Astrocyte of the cerebellum (primary cell): ENCODE measurements at places on chromosomes 16 and 17.
A peak's percentile ranks its signal among the peaks of the same experiment; 100 is the strongest.

GRCh38 chr16:86664522-86665318 lies 86.4 kb downstream of the FOXL1 start:
- peak; percentile 60 for DNase-seq

GRCh38 chr16:6600167-6600566 lies 732.5 kb upstream of the RBFOX1 start:
- no peak for DNase-seq

DNA sequence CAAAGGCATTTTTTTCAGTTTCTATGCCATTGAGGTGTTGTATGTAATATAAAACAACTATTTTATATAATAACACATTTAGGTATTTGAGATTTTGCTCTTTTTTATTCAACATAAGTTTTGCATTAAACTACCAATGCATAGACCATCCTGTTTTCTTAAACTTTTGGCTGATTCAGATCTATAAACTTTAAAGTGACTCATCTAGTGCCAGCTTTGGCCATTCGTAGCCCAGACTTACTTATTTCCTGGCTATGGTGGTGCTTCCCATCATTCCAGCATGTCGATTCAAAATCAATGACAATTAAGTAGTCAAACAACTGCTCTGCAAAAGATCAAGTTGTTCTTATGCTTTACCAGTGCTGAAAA lies 3.1 kb downstream of the ERI2 start:
- DNase-seq = no peak

- DNase-seq = peak; percentile 69
Measured at GRCh38 chr17:31216031-31216751, 80.8 kb downstream of the OMG start.

DNA sequence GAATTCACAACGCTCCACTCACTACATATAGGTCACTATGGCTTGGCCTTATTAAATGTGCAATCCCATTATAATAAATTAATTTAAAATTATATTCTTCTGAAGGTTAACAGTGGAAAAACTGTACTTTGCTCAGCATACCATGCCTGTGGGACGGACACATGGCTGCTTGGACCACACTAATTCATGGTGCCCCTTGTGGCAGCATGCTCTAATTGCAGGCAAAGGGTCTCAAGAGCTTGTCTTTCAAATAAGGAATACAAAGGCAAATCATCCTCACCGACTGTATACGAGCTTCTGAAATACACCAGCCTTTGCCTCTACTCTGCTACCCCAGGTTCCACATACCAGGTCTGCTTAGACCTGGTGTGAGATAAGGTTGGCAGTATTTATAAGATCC lies 11.7 kb downstream of the SMPD3 start:
- no peak for DNase-seq

GRCh38 chr17:14048169-14048568 lies 21.1 kb upstream of the COX10 start:
- DNase-seq = no peak

GRCh38 chr17:73703192-73703591 lies 58.9 kb upstream of the SDK2 start:
- no peak for DNase-seq

- DNase-seq = peak; percentile 68
Measured at GRCh38 chr16:19330841-19331397, 45.4 kb downstream of the CLEC19A start.
